ENCODE measurements at places on chromosomes 11 and 22.

DNA sequence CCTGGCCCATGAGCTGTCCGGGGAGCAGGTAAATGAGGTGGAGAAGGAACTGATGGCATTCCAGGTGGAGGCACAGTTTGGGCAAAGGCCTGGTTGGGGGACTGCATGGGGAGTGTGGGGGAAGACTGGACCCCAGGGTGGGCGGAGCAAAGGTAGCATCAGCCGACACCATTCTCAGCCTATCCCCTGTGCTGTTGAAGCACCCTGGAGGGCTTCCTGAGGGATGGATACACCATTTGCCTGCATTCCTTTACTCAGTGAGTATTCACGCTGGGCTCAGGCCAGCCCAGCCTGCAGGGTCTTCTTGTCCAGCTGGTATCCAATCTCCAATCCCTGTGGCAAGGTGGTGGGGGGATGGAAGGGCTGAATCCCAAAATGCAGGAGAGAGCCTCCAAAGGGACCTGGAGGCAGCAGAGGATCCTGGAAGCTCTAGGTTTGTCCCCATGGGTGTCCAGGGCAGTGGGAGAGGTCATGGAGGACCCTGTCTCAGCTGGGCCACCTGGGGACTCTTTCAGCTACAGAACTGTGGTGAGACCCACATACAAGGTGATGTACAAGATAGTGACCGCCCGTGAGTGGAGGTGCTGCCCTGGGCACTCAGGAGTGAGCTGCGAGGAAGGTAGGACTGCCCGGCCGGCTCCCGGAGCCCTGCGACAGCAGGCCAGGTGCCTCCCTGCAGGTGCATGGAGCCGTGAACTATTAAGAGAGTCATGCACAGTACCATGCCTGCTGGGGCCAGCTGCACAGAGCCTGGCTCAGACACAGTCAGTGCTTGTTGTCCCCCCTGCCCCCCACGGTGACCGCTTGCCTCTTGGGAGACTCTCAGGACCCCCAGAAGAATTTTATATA lies 9.5 kb downstream of the EMID1 start:
- DNase-seq: no peak

DNA sequence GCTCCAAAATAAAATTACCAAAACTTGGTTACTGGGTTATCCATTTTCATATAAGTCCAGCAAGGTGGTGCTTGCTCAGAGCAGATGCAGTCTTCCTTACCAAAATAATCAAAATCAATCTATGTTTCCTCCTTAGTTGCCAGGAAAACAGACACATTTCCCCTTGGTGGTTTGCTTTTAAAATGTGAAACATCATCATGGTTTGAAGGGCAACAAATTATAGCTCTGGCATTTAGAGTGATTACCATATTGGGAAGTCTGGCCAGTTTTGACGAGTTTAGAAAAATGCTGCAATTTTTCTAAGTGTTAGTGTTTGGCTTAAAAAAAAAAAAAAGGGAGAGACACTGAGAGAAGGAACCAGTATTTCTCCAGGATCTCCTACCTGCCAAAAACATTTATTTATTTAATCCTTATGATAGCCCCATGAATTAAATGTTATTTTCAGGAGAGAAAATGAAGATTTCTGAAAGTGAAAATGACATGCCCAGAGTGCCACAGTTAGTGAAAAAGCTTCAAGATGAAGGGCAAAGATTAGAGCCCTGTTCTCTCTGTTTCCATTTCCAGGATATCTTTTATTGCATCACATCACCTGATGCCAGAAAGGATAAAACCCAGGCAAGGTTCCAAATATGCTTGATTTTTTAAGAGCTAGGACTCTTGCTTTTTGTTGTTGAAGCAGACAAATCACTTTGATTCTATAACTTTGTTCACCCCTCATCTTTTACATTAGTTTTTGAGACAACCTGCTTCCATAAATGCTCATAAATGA lies 29.6 kb upstream of the TBCEL start:
- DNase-seq: no peak

DNA sequence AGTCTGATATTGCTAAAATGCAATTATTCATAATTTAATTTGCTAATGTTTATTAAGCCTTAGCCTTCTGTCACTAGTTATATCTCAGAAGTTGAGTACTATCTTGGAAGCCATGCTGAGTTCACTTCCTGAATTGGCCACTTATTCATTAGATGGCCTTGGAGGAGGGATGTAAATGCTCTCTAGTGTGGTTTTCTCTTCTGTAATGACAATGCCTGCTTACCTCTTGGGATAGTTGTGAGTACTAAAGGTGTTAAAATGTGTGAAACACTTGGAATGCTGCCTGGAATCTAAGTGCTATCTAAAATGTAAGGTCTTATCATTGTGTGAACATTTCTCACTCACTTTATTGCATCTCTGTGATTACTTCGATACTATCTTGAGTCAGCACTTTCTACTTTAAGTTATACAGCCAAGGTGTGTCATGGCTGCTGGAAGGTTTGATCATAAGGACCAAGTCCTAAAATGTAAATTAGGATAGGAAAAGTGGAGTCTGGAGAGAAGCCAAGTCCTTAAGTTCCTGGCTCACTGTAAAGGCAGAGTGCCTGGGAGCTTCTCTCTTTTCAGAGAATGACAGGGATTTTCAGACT lies 12.4 kb downstream of the GLYATL2 start:
- DNase-seq: no peak

GRCh38 chr11:103035791-103036434 lies 56.0 kb downstream of the DCUN1D5 start:
- peak; percentile 86 for DNase-seq

- no peak for DNase-seq
Measured at GRCh38 chr11:1856306-1857005, 3.6 kb downstream of the LSP1 start.

DNA sequence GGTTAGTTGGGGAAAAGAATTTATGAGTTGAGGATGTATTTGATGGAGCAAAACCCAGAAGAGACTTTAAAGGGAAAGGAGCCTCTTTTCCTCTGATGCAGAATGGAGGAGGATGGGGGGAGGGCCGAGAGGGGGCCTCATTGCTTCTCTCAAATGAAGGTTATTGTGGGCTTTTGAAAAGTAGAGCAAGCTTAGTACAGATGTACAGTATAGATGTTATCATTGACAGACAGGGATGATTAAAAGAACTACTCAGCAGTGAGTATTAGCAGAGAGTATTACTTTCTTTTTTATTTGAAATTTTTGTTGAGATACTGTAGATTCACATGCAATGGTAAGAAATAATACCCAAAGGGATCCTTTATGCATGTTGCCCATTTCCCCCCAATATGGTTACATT lies 98.1 kb downstream of the TEAD1 start:
- DNase-seq: peak; percentile 32

DNA sequence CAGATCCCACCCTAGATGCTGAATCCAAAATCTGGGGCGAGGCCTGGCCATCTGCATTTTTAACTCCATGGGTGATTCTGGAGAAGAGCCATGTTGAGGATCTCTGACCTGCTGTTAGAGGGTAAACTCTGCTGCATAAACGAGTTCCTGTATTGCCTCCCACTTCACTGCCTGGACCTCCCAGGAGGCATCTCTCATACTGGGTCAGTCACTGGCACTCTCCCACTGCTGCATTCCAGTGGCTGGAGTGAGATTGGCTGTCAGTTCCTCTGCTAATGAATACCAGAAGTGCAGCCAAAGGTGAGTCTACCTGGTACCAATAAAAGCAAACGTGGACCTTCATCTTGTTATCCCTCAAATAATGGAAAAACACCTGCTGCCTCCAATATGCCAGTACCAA lies 10.3 kb downstream of the POLDIP3 start:
- DNase-seq: no peak

DNA sequence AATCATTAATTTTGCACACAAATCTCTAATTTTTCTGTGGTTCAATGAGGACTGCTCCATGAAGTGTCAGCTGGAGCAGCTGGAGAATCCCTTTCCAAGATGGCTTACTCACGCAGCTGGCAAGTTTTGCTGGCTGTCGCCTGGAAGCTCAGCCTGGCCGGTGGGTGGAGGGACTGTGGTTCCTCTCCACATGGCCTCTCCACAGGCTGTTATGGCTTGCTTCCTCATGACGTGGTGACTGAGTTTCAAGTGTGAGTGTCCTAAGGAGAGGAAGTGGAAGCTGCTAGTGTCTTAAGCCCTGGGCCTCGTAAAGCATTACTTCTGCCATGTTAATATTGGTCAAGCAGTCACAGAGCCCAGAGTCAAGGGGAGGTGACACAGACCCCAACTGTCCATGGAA lies 14.0 kb upstream of the NRIP3 start:
- no peak for DNase-seq

DNA sequence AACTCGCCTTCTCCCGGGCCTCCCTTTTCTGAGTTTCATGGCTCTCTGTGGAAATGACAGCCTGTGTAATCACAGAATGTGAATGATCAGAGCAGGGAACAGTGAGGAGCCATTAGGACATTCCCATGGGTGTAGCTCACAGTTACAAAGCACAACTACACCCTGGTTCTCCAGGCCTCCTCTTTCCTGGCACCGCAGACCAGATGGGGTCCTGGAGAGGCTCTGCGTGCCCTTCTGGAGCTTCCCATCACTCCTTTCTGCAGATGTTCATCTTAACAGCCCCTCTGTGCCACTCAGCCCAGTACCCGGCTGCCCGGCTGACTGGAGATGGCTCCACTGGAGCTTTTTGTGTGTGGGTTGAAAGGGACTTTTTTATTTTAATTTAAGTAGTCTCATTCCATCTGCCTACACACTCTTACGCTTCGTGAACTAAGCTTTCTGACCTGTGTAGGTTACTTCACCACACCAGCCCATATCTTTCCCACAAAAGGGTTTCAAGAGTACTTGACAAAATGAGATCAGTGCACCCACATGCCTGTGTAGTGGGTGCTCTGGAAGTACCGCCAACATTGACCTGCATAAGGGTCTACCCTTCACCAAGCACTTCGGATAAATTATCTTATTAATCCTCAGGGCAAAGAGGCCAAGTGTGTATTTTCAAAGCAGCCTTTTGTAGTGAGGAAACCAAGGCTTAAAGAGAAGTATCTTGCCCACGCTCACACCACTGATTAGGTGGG lies 29.8 kb downstream of the SREBF2 start:
- no peak for DNase-seq

GRCh38 chr11:114586797-114587196 lies 8.8 kb downstream of the NXPE4 start:
- DNase-seq: no peak

- DNase-seq: no peak
Measured at GRCh38 chr11:35141071-35141470, 2.1 kb downstream of the CD44 start.

DNA sequence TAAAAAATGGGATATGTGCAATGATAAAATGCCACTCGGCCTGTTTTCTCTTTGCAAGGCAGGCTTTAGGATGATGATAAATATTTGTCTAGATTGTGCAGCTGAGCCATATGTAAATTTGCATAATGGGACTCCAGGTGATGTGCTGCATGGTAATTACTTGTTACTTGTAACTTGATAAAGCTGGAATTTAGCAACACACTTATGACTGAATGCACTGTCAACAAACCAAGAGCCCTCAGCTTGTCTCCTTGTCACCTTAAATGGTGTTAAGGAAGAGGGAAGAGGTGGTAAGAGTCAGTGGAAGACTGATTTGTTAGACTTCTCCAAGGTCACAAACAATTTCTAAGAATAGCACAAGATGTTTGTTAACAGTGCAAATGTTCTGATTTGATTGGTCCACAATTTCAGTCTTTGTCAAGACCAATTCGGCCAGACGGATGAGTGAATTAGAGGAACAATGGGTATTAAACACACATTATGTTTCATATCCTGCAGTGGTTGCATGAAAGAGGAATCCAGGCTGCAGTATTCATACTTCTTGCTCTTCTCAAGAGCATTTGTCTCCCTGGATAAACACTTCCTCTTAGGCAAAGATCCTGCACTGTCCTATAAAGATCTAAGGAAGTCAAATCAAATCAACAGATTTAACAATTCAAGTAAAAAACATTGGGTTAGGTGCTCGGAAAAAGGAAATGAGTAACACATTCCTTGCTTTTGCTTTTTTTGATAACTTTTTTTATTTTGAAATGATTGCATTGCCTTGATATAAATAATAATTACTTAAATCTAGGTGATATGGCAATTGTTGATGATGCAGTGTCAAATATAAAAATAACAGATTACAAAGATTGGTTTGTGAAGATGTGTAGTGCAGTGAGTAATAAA lies 448.3 kb upstream of the DDI1 start:
- DNase-seq: no peak

GRCh38 chr11:19931771-19932369 lies 219.2 kb downstream of the NAV2 start:
- DNase-seq: no peak

- no peak for DNase-seq
Measured at GRCh38 chr11:102427068-102427467, 25.5 kb downstream of the TMEM123 start.

GRCh38 chr11:9570313-9571025 lies 3.0 kb upstream of the WEE1 start:
- no peak for DNase-seq

DNA sequence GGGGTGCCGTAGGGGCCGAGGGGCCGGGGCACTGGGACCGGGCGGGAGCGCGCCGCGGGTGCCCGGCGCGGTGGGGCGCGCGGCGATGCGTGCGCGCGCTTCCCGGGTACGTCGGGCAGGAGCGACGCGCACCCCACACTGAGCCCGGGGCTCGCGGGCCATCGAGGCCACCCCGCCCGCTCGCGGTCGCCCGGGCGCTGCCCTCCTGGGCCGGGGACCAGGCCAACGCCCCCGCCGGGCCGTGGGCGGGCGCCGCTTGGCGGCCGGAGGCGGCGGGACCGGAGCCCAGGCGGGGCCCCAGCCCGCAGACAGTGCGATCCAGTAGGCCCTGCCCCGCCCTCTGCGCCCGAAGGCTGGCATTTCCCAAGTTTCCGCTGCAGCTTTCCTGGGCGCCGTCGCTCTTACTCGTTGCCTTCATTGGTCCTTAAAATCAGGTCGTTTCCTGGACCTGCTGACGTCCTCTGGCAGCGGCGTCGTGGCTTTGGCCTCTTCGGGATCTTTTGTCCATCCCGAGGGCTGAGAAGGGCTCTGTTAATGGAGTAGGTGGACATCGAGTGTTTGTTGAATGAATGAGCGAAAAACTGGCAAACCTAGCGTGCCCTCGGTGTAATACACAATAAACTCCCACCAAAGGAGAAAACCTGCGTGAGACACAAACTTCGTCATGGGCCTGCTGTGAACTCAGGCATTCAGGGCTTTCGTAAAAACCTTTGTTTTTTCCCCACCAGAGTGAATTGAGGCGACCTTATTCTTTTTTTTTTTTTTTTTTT lies 638 bp downstream of the PARVA start:
- no peak for DNase-seq

Data from Jurkat, Clone E6-1 (cell line).